Uterus (tissue), 4 donors: ENCODE measurements at places on chromosomes 16 and 17. TPM values are rescaled to one million over a fixed set of nuclear protein-coding genes. Genes with fewer than 3 reads are reported as not detected.

DNA sequence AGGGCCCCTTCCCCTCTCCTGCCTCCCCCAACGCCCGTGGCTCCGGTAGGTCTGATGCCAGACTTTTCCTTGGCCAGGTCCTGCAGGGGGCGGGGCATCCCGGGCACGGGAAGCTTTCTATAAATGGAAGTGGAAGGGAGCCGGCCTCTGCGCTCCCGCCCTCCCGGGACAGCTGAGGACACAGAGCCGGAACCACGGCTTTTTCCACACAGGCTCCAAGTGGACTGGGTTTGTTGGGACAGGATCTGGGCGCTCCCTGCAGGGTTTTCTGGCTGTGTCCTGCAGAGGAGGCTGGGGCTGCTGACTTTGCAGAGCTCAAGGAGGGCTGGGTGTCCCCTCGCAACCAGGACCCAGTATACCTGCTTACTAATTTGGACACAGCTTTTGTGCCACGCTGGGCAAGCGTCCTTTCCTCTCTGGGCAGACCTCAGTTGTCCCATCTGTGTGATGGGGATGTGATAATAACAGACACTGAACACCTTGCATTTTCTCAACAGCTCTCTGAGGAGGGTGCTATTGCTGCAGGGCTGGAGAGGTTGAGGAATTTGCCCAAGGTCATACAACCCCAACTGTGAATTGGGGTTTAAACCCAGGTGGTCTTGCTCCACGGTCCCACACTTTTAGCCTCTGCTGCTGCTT lies 1.8 kb downstream of the TNS4 start:
- H3K4me1 ChIP-seq, result no peaks in the 10 kb centered on the region
- H3K27me3 ChIP-seq, result no peaks in the 10 kb centered on the region
- H3K4me3 ChIP-seq, result no peak overlapping the region
- H3K27ac ChIP-seq, result peak overlapping the region; percentile 79
- no peaks in the 10 kb centered on the region for H3K36me3 ChIP-seq
- peak; percentile 89 for DNase-seq

- no peak overlapping the region for H3K27ac ChIP-seq
- no peak overlapping the region for H3K4me3 ChIP-seq
- DNase-seq, result no peak
- no peaks in the 10 kb centered on the region for H3K27me3 ChIP-seq
These were observed 20.3 kb downstream of the SMG6 start for GRCh38 chr17:2283302-2283701.

DNA sequence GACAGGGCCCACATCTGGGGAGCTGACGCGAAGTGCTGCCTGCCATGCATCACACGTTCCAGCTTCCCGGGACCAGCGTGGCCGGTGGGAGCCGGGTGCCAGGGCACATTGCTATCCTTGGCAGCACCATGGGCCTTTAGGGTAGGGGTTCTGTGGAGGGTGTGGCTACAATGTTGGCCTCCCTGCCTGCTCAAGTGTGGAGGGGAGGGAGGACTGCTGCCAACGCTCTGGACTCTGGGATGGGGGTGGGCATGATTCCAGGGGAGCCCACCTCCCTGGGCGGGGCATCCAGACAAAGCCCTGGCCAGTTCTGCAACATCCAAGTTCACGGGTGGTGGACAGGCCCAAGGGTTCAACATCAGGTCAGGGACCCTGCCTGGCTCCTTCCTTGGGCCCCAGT lies 13.9 kb downstream of the GRB7 start:
- H3K27me3 ChIP-seq, result no peaks in the 10 kb centered on the region
- no peak overlapping the region for H3K27ac ChIP-seq
- H3K4me1 ChIP-seq, result no peaks in the 10 kb centered on the region

GRCh38 chr17:74780443-74781238 lies 4.5 kb upstream of the NAT9 start:
- DNase-seq, result no peak
- H3K4me1 ChIP-seq, result no peaks in the 10 kb centered on the region
- no peak overlapping the region for H3K27ac ChIP-seq
- H3K4me3 ChIP-seq, result no peak overlapping the region
- H3K36me3 ChIP-seq, result no peaks in the 10 kb centered on the region

DNA sequence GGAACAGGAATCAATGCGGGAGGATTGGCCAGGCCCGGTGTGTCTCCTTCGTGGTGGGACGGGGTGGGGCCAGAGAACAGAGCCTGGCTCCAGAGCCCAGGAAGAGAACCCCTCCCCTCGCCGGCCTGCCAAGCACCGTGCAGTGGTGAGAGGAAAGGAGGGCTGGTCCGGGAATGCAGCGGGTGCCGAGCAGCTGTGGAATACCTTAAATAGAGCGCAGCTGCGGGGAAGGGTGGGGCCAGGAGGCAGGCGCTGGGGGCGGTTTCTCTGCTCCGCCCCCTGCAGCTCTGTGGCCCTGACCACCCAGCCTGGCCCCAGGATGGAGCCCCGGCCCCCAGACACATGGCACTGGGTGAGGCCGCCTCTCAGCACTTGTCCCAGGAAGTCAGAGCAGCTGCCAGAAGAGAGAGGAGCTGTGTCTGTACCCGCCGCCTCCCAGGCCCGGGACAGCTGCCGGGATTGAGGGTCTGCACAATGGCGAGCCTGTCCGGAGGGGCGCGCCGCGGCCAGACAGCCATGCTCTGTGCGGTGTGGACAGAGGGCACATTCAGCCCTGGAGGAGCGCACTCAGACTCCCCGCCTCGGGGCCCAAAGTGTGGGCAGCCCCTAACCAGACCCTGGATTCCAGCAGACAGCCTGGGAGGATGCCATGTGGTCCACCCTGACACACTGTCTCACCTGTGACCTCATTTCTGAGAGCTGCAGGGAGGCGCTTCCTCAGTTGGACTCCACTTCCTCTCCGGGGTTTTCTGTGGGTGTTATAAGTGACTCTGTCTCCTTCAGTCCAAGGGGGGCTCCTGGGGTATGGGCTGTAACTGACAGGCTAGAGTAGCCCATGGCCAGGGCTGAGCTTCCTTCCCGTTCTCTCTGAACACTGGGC lies 268.8 kb downstream of the SEC14L1 start:
- H3K4me1 ChIP-seq, result peaks cover 5% of the 10 kb centered on the region
- no peaks in the 10 kb centered on the region for H3K27me3 ChIP-seq
- H3K4me3 ChIP-seq, result peak overlapping the region; percentile 10

GRCh38 chr16:71203631-71204030 lies 26.9 kb downstream of the HYDIN start:
- H3K4me1 ChIP-seq, result no peaks in the 10 kb centered on the region
- no peak for DNase-seq
- H3K36me3 ChIP-seq, result no peaks in the 10 kb centered on the region
- H3K27ac ChIP-seq, result no peak overlapping the region
- H3K27me3 ChIP-seq, result no peaks in the 10 kb centered on the region
- no peak overlapping the region for H3K4me3 ChIP-seq

- no peaks in the 10 kb centered on the region for H3K4me1 ChIP-seq
- H3K27me3 ChIP-seq, result no peaks in the 10 kb centered on the region
- H3K4me3 ChIP-seq, result no peak overlapping the region
- H3K36me3 ChIP-seq, result no peaks in the 10 kb centered on the region
These were observed 172.8 kb upstream of the CHMP6 start for GRCh38 chr17:80818871-80819270.

DNA sequence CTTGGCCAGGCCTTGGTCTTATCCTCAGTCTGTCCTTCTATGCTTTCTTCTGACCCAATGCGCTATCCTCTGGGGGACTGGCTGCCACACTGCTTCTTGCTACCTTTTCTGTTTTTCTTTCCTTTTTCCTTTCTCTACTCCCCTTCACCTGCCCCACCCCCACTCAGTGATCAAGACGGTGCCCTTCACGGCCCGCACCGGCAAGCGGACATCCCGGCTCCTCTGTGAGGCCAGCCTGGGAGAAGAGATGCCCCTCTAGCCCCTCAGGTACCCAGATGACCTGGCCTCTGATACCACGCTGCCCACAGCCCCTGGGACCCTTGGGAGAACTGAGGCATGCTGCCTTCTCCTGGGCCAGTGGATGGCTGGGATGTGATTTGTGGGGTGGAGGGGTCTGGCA lies 15.6 kb downstream of the SPATA32 start:
- no peak for DNase-seq
- no peak overlapping the region for H3K4me3 ChIP-seq
- peaks cover 7% of the 10 kb centered on the region for H3K4me1 ChIP-seq
- no peak overlapping the region for H3K27ac ChIP-seq
- peaks cover 2% of the 10 kb centered on the region for H3K27me3 ChIP-seq
- H3K36me3 ChIP-seq, result no peaks in the 10 kb centered on the region

GRCh38 chr17:73795730-73796129 lies 151.5 kb upstream of the SDK2 start:
- no peaks in the 10 kb centered on the region for H3K36me3 ChIP-seq
- no peak for DNase-seq
- H3K4me3 ChIP-seq, result no peak overlapping the region
- H3K27me3 ChIP-seq, result no peaks in the 10 kb centered on the region
- H3K4me1 ChIP-seq, result no peaks in the 10 kb centered on the region
- no peak overlapping the region for H3K27ac ChIP-seq

- DNase-seq, result no peak
- H3K27me3 ChIP-seq, result no peaks in the 10 kb centered on the region
- no peaks in the 10 kb centered on the region for H3K36me3 ChIP-seq
- no peak overlapping the region for H3K4me3 ChIP-seq
These were observed 33.5 kb downstream of the ADAM11 start for GRCh38 chr17:44792276-44792675.

DNA sequence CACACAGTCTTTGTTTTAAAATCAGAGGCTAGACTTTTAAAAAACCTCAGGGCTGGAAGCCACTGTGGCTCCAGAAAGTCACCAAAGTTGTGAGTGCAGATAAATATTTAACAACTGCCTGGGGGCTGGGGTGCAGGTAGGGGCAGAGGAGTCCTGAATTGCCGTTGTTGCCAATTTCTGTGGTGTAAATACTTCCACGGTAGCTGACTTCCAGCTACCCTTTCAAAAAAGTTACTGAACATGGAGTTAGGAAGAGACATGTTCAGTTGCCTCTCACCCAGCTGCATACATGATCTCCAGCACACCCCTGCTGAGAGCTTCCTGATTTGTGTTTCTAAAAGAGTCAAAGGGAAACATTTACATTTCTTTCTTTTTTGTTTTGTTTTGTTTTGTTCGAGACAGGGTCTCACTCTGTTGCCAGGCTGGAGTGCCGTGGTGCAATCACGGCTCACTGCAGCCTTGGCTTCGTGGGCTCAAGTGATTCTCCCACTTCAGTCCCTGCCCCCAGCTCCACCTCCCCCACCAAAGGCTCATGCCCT lies 58.7 kb downstream of the PLXDC1 start:
- DNase-seq, result no peak
- H3K36me3 ChIP-seq, result no peaks in the 10 kb centered on the region
- no peak overlapping the region for H3K27ac ChIP-seq
- peaks cover 6% of the 10 kb centered on the region for H3K4me1 ChIP-seq
- no peaks in the 10 kb centered on the region for H3K27me3 ChIP-seq
- no peak overlapping the region for H3K4me3 ChIP-seq

DNA sequence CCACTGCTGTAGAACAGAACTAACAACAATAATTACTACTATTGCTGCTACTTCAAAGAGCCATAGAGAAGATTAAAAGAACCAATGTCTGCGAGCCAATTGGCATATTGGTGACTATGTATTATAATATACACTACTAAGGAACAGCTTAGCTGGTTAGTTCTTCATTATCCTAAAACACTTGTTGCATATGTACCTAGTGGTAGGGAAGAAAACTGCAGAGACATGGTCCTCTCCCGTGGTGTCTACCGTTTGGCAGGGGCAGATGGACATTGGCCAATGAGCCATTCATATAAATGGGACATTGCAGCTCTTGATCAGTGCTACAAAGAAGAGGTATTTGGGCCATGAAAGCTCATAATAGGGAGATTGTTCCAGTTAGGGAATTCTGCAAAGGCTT lies 46.4 kb upstream of the CLEC3A start:
- H3K4me3 ChIP-seq, result no peak overlapping the region
- H3K4me1 ChIP-seq, result no peaks in the 10 kb centered on the region
- no peak overlapping the region for H3K27ac ChIP-seq
- H3K36me3 ChIP-seq, result no peaks in the 10 kb centered on the region
- DNase-seq, result no peak
- no peaks in the 10 kb centered on the region for H3K27me3 ChIP-seq

- no peaks in the 10 kb centered on the region for H3K4me1 ChIP-seq
- no peaks in the 10 kb centered on the region for H3K36me3 ChIP-seq
- H3K27me3 ChIP-seq, result no peaks in the 10 kb centered on the region
- no peak overlapping the region for H3K4me3 ChIP-seq
- H3K27ac ChIP-seq, result no peak overlapping the region
These were observed 14.0 kb downstream of the C16orf74 start for GRCh38 chr16:85736921-85737320.

The MRM1 gene
- total RNA-seq, result 8.5 TPM

The SLC5A11 gene
- total RNA-seq, result not detected

The OTOP2 gene
- total RNA-seq, result not detected

The KRT33A gene
- not detected for total RNA-seq

The PROCA1 gene
- total RNA-seq, result not detected

The CACNA1H gene
- 12.5 TPM for total RNA-seq

The CDH1 gene
- total RNA-seq, result 30.0 TPM

The TBC1D3I gene
- not detected for total RNA-seq

The TNS4 gene
- not detected for total RNA-seq

The RNF135 gene
- 13.4 TPM for total RNA-seq

The SP6 gene
- total RNA-seq, result not detected

The PRSS21 gene
- not detected for total RNA-seq
